Activated CD8-positive, alpha-beta T cell treated with anti-CD3 and anti-CD28 coated beads for 36 hours (primary cell): ENCODE measurements at places on chromosomes 6 and 20.
A peak's percentile ranks its signal among the peaks of the same experiment; 100 is the strongest.

DNA sequence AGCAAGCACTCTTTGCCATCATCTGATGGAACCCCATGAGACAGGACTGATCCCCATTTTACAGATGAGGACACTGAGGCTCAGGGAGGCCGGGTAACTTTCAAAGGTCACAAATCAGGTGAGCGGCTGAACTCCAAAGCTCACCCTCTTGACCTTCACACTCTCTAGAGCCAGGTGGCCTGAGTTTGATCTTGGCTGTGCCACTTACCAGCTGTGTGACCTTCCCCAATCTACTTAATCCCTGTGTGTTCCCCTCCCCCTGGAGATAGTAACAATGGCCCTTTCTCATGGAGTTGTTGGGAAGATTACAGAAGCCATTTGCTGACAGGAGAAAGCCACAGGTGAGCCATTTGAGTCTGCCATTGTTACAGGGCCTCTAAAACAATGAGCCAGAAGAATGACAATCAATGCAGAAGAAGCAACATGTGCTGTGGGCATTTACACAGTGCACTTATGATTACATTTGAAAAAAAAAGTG, 34.5 kb downstream of the BMP7 start:
- no peak overlapping the region for H3K4me3 ChIP-seq
- H3K27me3 ChIP-seq, result peaks cover 22% of the 10 kb centered on the region
- H3K36me3 ChIP-seq, result no peaks in the 10 kb centered on the region
- no peak for DNase-seq
- H3K4me1 ChIP-seq, result no peaks in the 10 kb centered on the region

GRCh38 chr20:33252460-33252859, 16.7 kb downstream of the BPIFA1 start:
- peaks cover 4% of the 10 kb centered on the region for H3K27me3 ChIP-seq
- DNase-seq, result no peak
- no peaks in the 10 kb centered on the region for H3K36me3 ChIP-seq
- H3K4me3 ChIP-seq, result no peak overlapping the region
- no peaks in the 10 kb centered on the region for H3K4me1 ChIP-seq

DNA sequence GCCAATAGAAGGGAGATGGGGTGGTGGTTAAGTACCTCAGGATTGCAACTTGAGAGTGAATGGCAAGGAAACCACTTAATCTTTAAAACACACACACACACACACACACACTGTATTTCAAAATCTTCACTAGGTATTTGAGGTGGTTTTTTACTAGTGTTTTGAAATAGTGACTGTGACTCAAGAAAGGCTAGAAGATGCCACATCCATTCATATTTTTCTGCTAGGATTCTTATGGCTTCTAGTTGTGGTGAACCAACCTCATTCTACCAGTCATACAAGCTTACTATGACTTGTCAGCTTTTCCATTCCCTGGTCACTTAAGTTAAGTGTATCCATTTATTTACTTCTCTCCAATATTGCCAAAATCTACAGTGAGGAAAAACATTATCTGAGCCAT, 519.4 kb upstream of the JAG1 start:
- H3K27me3 ChIP-seq, result no peaks in the 10 kb centered on the region
- DNase-seq, result no peak
- H3K36me3 ChIP-seq, result no peaks in the 10 kb centered on the region
- H3K4me3 ChIP-seq, result no peak overlapping the region

DNA sequence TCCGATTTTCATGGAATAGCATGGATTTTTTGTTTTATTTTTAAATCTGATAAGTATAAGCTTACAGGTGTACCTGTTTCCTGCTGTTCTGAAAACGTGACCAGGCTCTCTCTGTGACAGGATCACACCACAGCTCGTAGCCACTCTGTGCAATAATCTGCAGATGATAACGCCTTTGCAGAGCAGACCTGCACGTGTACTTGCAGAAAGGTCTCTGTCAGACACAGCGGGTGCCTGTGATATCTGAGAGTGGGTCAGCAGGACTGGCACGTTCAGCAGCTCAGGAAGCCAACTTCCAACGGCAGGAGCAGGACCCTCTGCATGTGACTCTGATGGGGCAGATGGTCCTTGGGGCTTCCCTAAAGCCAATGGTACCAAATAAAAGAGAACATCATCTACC, 68.6 kb upstream of the HDDC2 start:
- H3K36me3 ChIP-seq, result no peaks in the 10 kb centered on the region
- peaks cover 27% of the 10 kb centered on the region for H3K27me3 ChIP-seq
- DNase-seq, result no peak
- H3K27ac ChIP-seq, result no peak overlapping the region

DNA sequence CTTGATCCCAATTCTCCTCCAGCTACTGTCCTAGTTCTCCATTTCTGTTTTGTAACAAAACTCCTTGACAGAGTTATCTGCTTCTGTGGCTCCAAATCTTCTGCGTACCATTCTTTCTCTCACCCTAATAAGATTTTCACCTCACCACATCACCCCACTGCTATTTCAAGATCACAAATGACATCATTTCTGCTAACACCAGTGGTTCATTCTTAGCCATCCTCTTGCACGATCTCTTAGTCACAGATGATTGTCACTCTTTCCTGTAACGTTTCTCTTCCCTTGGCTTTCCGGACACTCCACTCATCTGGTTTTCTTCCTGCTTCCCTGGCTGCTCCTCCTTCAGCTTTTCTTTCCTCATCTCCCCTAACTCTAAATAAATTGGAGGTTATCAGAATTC, 56.8 kb upstream of the FABP7 start:
- H3K36me3 ChIP-seq, result no peaks in the 10 kb centered on the region
- no peak for DNase-seq
- H3K4me1 ChIP-seq, result no peaks in the 10 kb centered on the region
- H3K4me3 ChIP-seq, result no peak overlapping the region
- H3K27me3 ChIP-seq, result peaks cover 4% of the 10 kb centered on the region

GRCh38 chr6:4567141-4567540, 209.1 kb upstream of the CDYL start:
- no peaks in the 10 kb centered on the region for H3K4me1 ChIP-seq
- H3K36me3 ChIP-seq, result no peaks in the 10 kb centered on the region
- DNase-seq, result no peak
- H3K27ac ChIP-seq, result no peak overlapping the region

GRCh38 chr20:54234991-54235390, 27.1 kb downstream of the PFDN4 start:
- no peak overlapping the region for H3K27ac ChIP-seq
- no peaks in the 10 kb centered on the region for H3K4me1 ChIP-seq

- peak overlapping the region; percentile 88 for H3K27ac ChIP-seq
- H3K4me1 ChIP-seq, result peaks cover 40% of the 10 kb centered on the region
- peak overlapping the region; percentile 31 for H3K4me3 ChIP-seq
Measured at GRCh38 chr20:32355417-32355841, 2.7 kb upstream of the ASXL1 start.

- H3K27ac ChIP-seq, result no peak overlapping the region
- no peaks in the 10 kb centered on the region for H3K27me3 ChIP-seq
- no peak overlapping the region for H3K4me3 ChIP-seq
- H3K4me1 ChIP-seq, result peaks cover 14% of the 10 kb centered on the region
Measured at GRCh38 chr20:63689046-63690002, 7.1 kb upstream of the TNFRSF6B start.

DNA sequence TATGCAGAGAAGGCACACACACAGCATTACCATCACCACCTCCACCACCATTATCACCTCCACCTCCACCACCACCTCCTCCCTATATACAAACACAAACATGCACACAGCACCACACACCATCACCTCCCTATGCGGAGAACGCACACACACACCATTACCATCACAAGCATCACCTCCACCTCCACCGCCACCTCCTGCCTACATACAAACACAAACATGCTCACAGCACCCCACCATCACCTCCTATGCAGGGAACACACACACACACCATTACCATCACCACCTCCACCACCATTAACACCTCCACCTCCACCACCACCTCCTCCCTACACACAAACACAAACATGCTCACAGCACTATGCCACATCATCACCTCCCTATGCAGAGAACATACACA, 236.5 kb upstream of the AFDN start:
- no peak for DNase-seq
- H3K4me3 ChIP-seq, result no peak overlapping the region
- no peak overlapping the region for H3K27ac ChIP-seq
- peaks cover 3% of the 10 kb centered on the region for H3K27me3 ChIP-seq
- no peaks in the 10 kb centered on the region for H3K4me1 ChIP-seq

- H3K27ac ChIP-seq, result no peak overlapping the region
- no peak overlapping the region for H3K4me3 ChIP-seq
- DNase-seq, result no peak
- H3K36me3 ChIP-seq, result no peaks in the 10 kb centered on the region
- H3K27me3 ChIP-seq, result peaks cover 2% of the 10 kb centered on the region
Measured at GRCh38 chr20:44065401-44066340, 121.3 kb downstream of the JPH2 start.

GRCh38 chr6:149372062-149372461, 28.0 kb upstream of the SUMO4 start:
- peaks cover 60% of the 10 kb centered on the region for H3K4me1 ChIP-seq
- H3K4me3 ChIP-seq, result no peak overlapping the region
- no peaks in the 10 kb centered on the region for H3K27me3 ChIP-seq
- no peak for DNase-seq

DNA sequence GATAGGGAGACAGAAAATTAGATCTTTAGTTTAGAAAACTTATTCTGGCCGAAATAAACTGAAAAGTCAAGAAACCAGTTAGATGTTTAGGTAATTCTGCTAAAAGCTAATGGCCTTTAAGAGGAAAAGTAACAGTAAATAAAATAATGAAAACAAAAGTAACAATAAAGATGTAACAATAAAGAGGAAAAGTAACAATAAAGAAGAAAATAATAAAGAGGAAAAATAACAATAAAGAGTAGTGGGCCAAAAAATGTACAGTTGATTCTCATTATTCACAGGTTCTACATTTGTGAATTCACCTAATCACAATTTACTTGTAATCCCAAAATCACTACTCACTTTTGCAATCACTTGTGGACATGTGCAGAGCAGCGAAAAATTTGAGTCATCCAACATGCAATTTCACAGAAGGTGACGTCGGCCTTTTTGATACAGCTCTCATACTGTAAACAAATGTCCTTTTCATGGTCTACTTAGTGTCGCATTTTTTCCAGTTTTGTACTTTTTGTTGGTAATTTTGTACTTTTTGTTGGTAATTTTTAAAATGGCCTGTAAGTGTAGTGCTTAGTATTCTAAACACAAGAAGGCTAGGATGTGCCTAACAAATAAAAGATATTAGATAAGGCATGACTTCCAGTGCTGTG, 24.0 kb downstream of the HBS1L start:
- peak overlapping the region; percentile 89 for H3K27ac ChIP-seq
- peak; percentile 60 for DNase-seq
- H3K27me3 ChIP-seq, result no peaks in the 10 kb centered on the region
- peaks cover 65% of the 10 kb centered on the region for H3K4me1 ChIP-seq

GRCh38 chr6:2951728-2952127, 19.6 kb downstream of the SERPINB6 start:
- H3K36me3 ChIP-seq, result peaks cover 38% of the 10 kb centered on the region
- DNase-seq, result no peak
- peak overlapping the region; percentile 38 for H3K27ac ChIP-seq
- no peaks in the 10 kb centered on the region for H3K27me3 ChIP-seq
- H3K4me1 ChIP-seq, result peaks cover 18% of the 10 kb centered on the region

GRCh38 chr6:89222712-89223039, 5.5 kb upstream of the GABRR1 start:
- no peak for DNase-seq
- no peak overlapping the region for H3K27ac ChIP-seq
- H3K27me3 ChIP-seq, result no peaks in the 10 kb centered on the region
- H3K4me3 ChIP-seq, result no peak overlapping the region
- no peaks in the 10 kb centered on the region for H3K4me1 ChIP-seq

DNA sequence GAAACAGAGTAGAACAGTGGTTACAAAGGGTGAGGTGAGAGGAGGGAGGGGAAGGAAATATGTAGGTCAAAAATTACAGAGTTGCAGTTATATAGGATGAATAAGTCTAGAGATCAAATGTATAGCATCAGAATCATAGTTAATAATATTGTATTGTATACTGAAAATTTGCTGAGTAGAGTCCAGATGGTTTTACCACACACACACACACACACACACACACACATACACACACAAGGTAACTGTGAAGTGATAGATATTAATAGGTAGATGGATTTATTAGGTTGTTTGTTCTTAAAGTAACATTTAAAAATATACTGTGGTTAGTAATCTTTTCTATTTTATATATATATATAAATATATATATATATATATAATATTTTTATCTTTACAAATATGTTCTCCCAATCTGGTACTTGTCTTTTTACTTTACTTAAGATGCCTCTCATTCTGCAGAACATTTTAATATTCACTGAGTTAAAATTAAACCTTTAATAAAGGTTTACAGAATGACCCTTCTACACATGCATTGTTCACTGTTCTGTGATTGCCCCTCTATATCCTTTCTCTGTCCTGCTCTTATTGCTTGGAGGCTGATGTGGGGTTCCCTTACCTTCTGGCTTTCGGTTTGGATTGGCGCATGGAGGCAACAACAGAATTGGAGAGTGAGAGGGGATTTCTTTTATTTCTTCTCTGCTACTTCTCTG, 408 bp downstream of the PTCHD4 start:
- no peak overlapping the region for H3K27ac ChIP-seq
- no peak for DNase-seq
- no peak overlapping the region for H3K4me3 ChIP-seq
- no peaks in the 10 kb centered on the region for H3K4me1 ChIP-seq

GRCh38 chr6:98894810-98895209, 52.9 kb downstream of the FBXL4 start:
- no peak overlapping the region for H3K27ac ChIP-seq
- peaks cover 4% of the 10 kb centered on the region for H3K4me1 ChIP-seq
- H3K27me3 ChIP-seq, result no peaks in the 10 kb centered on the region
- no peak for DNase-seq
- peaks cover 43% of the 10 kb centered on the region for H3K36me3 ChIP-seq
- no peak overlapping the region for H3K4me3 ChIP-seq

GRCh38 chr6:19332806-19333460, 504.2 kb upstream of the ID4 start:
- H3K27ac ChIP-seq, result no peak overlapping the region
- no peaks in the 10 kb centered on the region for H3K27me3 ChIP-seq
- no peaks in the 10 kb centered on the region for H3K4me1 ChIP-seq
- H3K36me3 ChIP-seq, result no peaks in the 10 kb centered on the region
- no peak overlapping the region for H3K4me3 ChIP-seq

- no peak overlapping the region for H3K4me3 ChIP-seq
- H3K27me3 ChIP-seq, result no peaks in the 10 kb centered on the region
- no peak overlapping the region for H3K27ac ChIP-seq
- H3K4me1 ChIP-seq, result peaks cover 2% of the 10 kb centered on the region
- H3K36me3 ChIP-seq, result no peaks in the 10 kb centered on the region
- no peak for DNase-seq
Measured at GRCh38 chr20:50304923-50305635, 114.4 kb downstream of the CEBPB start.

DNA sequence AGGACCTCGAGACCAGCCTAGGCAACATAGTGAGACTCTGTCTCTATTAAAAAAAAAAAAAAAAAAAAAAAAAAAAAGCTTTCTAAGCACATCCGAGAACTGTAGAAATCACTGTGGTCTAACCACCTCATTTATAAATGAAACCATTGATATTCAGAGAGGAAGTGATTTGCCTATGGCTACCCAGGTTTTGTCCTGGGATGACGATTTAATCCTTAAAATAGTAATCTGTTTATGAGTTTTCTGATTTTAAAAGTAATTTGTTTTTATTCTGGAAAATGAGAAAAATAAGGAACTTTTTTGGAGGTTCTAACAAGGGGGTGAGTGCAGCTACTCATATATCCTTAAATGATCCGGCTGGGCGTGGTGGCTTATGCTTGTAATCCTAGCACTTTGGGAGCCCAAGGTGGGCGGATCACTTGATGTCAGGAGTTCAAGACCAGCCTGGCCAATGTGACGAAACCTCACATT, 6.5 kb upstream of the BTN3A2 start:
- DNase-seq, result peak; percentile 18
- H3K27me3 ChIP-seq, result no peaks in the 10 kb centered on the region
- H3K4me3 ChIP-seq, result no peak overlapping the region

GRCh38 chr20:50123418-50123817, 10.5 kb upstream of the UBE2V1 start:
- H3K36me3 ChIP-seq, result peaks cover 16% of the 10 kb centered on the region
- no peak overlapping the region for H3K4me3 ChIP-seq
- H3K27ac ChIP-seq, result no peak overlapping the region
- peaks cover 2% of the 10 kb centered on the region for H3K4me1 ChIP-seq
